Stimulated activated CD8-positive, alpha-beta memory T cell treated with anti-CD3 and anti-CD28 coated beads, Interleukin-2, amount 100 ng/mL, for 48 hours (primary cell): ENCODE measurements at places on chromosomes 12 and 14.

- no peak for DNase-seq
These were observed 20.2 kb downstream of the CLSTN3 start for GRCh38 chr12:7150356-7150755.

DNA sequence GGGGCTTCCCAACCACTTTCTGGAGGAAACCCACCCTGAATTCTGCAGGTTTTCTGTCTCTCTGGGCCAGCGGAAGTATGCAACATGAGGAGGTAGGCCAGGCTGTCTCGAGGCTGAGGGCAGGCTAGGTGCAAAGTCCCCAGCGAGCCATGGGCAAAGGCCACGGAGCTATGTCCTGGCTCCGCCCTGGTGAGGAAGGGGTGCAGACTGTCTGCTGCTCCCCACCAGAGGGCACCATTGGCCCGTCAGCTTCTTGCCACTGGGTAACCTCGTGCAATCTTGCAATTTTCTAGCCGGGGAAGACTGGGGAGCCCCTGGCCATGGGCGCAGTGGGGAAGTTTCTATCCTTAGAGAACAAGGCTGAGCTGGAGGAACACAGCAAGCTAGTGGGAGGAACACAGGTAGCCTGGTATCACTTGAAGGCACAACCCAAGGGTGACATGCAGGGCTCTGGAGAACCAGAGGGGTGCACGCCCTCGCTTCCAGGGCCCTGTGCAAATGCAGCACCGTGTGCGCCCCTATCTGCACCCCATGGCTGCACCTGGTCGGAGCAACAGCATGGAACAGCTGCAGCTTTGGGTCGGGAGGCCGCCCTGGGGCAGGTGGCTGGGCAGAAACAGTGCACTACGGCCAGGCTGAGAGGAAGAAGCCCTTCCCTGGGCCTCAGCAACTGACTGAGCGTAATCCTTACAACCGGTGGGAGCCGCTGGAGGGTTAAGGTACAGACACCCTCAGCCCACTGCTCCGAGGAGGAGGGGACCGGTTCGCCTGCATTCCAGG lies 27.6 kb upstream of the RPLP0 start:
- DNase-seq: peak; percentile 84

DNA sequence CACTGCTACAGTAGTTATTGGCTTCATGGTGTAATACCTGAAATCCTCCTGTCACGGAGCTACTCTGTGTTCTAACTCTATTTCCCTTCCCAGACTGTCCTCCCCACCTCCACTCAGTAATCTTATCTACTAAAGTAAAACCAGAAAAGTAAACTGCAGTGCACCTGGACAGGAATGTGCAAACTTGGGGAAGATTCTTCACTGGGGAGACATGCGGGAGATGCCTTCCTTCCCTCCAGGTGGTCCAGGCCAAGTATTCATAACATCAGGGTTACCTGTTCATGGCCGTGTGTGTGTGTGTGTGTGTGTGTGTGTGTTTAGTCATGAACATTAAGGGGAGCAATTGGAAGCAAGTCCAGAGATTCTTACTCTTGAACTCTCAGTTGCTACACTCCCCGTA lies 84.1 kb downstream of the IFNG start:
- DNase-seq: no peak

DNA sequence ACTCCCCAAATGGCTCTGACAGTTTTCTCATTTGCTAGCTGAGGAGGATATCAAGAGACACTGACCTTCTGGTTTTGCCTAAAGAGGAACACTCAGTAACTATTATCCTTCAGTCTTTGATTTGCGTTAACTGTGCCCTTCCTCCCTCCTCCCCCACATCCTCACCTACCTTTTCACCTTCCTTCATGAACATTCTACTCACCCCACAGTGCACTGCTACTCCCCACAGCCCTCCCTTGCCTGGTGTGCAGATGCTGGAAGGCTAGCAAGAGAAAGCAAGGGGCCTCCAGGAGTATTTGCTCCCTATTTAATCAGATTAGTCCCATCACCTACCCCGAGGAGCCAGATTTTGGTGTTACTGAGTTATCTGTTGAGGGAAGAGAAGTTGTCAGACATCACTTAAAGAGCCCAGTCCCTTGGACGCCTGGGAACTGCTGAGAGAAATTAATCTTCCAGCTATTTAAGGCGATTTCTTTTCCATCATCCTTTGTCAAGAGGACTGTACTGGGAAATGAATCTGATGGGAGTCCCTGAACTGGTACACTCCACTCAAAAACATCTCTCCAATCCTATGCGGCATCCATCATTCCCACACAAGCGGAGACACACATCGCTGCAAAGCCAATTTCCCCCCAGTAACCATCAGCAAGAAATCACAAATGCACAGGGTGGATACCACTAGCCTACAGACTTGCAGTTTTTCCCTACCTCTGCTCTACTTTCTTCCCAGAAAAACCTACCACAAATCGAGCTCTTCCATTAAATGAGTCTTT lies 11.5 kb downstream of the PSMB5 start:
- DNase-seq: no peak

- DNase-seq: no peak
These were observed 15.1 kb upstream of the NEK9 start for GRCh38 chr14:75141967-75142366.

- no peak for DNase-seq
These were observed 160.4 kb downstream of the CACNA1C start for GRCh38 chr12:2212971-2213869.

DNA sequence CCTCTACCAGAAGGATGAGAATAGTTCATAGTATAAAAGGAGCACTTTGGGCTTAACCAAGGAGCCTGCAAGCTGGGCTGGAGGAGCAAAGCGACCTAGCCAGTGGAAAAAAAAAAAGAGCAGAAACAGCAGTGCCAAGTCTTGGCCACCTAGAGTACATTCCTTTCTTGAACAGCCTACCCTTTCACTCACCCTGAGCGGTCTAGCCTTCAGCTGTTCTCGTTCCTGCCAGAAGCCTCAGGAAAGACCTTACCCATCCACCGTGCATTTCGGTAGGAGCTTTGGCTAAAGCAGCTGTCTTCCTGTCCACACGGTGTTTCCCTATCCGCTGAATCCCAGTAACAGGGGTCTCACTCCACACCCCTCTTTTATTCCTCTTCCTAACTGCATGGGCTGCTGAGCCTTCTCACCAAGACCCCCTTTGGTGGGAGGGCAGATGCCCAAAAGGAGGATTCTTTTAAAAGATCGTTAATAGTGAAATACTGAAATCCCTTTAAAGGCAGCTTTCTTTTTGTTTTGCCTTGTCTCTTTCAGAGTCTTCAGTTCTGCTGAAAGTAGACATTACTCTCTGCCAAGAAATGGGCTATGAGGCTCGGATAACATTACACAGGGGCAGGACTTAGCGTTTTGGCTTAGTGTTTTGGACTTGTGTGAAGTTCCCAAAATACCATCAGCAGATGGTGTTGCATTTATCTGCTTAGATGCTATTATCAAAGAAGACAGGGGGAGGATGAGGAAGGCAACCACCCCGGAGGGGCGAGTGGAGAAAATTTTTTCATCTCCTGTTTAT lies 88.5 kb upstream of the METAP2 start:
- no peak for DNase-seq

GRCh38 chr14:69043596-69044260 lies 64.6 kb upstream of the ACTN1 start:
- DNase-seq: no peak

DNA sequence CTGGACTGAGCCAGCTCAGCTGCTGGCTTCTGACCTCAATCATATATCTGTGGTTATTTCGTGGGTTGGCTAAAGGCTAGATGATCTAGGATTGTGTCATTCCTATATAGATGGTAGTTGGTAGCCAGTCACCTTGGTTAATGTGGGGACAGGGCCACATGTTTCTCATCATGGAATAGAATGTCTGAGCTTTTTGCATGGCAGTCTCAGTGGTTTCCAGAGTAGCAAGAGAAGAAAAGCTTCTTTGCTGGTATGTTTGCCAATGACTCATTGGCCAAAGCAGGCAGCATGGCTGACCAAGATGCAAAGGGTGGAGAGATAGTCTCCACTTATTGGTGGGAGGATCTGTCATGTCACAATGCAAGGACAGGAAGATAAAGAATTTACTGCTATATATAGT lies 746.4 kb upstream of the FLRT2 start:
- DNase-seq: no peak

GRCh38 chr12:4824380-4824779 lies 85.3 kb upstream of the KCNA1 start:
- DNase-seq: no peak

- no peak for DNase-seq
These were observed 11.9 kb upstream of the TMEM119 start for GRCh38 chr12:108609537-108610335.

- no peak for DNase-seq
These were observed 284.9 kb downstream of the TMTC2 start for GRCh38 chr12:82971584-82971983.

DNA sequence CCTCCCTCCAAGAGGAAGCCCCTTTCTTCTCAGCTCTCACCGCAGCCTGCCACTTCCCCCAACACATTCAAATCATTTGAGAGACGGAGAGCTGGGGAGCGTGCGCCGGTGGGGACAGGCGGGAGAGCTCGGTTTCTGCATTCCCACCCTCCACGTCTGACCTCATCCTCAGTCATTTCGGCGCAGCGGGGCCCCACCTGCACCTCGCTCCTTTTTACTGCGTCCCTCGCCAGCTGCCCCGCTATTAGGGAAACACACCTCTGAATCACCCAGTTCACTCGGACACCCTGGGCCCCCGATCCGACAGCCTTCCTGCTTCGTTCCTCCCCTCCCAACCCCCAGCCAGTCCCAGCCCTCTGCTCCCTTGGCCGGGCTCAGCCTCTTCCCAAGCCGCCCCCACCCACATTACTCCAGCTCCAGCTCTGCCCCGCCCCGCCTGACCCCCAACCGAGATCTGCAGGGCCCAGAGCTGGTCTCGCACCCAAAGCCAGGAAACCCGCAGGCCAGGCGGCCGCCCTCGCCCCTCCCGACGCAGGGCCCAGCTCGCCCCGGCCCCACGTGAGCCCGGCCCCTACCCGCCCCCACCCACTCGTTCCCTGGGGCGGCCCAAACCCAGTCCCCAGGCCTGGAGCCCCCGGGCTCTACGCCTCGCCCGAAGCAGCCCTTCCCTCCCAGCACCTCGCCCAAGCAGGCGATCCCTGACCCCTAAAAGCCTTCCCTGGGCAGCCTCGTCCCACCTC lies 783 bp downstream of the CORO1C start:
- DNase-seq: peak; percentile 43

- no peak for DNase-seq
These were observed 380.1 kb downstream of the RAD51B start for GRCh38 chr14:68199554-68200151.

- DNase-seq: no peak
These were observed 833.1 kb downstream of the FLRT2 start for GRCh38 chr14:86363047-86363446.

DNA sequence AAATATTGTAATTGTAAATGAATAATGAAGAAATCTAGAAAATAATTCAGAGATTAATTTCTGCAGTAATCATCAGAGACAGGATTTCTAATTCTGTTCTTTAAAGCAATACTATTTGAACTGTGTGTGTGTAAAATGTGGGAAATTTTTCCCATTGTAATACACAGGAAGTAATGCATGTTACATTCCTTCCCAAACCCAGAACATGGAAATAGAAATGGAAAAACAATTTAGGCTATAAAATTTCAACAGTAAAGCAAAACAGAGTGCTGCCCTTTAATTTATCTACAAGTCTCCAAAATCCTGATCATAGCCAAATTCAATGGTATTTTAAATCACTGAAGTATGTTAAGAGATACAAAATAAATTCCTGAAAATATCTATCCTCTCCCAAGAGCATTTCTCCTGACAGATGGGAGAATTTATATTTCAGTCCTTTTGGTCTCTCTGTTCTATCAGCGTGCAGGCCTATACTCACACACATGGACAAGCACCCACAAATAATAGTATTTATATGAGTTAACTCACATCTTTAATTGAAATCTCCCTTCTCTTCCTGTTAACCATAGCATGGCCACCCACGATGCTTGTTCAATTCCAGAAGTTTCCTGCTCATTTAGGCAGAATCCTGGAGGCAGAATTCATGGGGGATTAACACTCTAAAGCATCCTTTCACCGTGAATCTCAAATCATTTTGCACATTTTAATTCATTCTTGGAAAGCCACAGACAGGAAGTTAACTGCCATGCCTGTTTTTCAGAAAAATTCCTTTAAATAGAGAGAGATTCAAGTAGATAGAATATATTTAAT lies 1465.4 kb upstream of the FLRT2 start:
- no peak for DNase-seq

DNA sequence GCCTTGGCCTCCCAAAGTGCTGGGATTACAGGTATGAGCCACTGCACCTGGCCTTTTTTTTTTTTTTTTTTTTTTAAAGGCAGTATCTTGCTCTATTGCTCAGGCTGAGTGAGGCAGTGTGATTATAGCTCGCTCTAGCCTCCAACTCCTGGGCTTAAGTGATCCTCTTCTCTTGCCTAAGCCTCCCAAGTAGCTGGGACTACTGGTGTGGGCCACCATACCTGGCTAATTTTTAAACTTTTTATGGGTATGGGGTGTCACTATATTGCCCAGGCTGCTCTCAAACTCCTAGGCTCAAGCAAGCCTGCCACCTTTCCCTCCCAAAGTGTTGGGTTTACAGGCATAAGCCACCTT lies 58.6 kb downstream of the DIP2B start:
- no peak for DNase-seq

GRCh38 chr14:64187331-64187730 lies 106.8 kb downstream of the ESR2 start:
- no peak for DNase-seq

- no peak for DNase-seq
These were observed 28.2 kb upstream of the KCNA1 start for GRCh38 chr12:4881266-4882064.

DNA sequence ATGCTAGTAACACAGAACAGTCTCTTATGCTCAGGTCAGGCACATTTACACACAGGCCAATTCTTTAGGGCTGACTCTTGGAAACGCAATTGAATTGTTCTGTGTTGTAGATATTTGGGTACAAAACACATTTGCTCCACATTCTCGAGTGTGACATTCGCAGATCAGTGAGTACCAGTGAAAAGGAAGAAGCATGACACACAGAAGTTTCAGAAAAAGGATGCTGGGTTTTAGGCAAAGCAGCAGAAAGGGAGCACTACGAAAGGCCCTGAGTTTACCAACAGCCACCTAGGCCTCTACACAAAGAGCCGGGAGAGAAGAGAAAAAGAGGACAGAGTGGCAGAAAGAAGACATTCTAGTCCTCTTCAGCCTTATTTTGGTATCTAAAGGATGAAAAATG lies 254.4 kb upstream of the BTG1 start:
- DNase-seq: no peak
